Ammon's horn (tissue), 1 donor: ENCODE measurements at places on chromosomes 16 and 17.

DNA sequence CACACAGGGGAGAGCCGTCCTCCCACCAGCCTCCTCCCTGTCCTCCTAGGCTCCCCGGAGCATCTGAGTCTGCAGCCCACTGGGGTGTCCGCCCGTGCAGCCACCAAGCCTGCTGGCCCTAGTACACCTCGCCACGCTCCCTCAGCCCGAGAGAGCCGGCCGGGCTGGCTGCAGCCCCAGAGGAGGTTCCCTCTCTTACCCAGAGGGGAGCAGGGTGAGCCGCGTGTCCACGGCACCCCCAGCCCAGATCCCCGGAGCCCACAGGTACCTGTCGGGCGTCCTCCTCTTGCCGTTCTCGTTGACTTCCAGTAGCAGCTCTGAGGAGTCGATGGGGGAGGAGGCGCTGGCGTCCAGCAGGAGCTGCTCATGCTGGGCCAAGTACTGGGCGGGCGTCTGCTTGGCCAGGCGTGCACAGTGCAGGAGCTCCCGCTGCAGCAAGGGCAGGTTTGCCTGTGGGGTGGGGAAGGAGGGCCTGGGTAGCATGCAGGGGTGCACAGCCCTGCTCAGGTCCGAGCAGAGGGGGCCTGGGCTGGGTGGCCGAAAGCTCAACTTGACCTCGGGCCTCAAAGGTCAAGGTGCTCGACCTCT is 19.3 kb upstream of the PABPN1L start:
- DNase-seq = no peak

GRCh38 chr17:78111727-78112517 is 16.6 kb downstream of the TMC6 start:
- DNase-seq = no peak

- no peak for DNase-seq
These were observed 24.3 kb downstream of the G6PC3 start for GRCh38 chr17:44094701-44095387.

DNA sequence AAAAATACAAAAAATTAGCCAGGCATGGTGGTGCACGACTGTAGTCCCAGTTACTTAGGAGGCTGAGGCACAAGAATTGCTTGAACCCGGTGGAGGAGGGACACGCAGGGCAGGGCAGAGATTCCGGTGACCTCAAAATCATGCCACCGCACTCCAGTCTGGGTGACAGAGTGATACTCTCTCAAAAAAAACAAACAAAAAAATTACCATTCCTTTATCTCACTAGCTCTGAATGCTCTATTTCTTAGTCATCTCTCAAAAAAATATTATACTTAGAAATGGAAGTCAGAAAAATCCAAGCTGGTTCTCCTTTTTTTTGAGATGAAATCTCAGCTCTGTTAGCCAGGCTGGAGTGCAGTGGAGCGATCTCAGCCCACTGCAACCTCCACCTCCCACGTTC is 40.8 kb downstream of the SPOP start:
- DNase-seq = no peak

DNA sequence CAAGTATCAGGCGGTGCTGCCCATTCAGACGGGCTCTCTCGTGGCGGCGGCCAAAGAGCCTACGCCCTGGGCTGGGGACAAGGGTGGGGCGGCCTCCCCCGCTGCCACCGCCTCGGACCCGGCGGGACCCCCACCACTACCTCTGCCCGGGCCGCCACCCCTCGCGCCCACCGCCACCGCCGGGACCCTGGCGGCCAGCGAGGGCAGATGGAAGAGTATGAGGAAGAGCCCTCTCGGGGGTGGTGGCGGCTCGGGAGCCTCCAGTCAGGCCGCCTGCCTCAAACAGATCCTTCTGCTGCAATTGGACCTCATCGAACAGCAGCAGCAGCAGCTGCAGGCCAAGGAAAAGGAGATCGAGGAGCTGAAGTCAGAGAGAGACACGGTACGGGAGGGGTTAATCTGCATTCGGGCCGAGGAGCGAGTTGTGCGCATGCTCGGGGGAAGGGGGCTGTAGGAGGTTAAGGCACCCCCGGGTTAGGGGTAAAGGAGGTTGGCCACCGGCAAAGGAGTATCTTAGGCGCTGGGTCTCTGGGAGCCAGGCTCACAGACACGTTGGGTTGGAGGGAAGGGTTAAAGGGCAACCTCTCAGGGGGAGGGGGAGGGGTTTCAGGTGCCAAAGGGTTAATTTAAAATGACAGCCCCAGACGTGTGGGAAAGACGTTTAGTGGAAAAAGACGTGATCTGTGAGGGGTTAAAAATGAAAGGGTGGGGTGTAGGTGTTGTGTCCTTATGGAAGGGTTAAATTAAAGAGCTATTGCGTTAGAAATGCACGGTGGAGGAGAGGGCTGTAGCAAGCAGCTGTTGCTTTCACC is 1.4 kb downstream of the MSL1 start:
- no peak for DNase-seq

DNA sequence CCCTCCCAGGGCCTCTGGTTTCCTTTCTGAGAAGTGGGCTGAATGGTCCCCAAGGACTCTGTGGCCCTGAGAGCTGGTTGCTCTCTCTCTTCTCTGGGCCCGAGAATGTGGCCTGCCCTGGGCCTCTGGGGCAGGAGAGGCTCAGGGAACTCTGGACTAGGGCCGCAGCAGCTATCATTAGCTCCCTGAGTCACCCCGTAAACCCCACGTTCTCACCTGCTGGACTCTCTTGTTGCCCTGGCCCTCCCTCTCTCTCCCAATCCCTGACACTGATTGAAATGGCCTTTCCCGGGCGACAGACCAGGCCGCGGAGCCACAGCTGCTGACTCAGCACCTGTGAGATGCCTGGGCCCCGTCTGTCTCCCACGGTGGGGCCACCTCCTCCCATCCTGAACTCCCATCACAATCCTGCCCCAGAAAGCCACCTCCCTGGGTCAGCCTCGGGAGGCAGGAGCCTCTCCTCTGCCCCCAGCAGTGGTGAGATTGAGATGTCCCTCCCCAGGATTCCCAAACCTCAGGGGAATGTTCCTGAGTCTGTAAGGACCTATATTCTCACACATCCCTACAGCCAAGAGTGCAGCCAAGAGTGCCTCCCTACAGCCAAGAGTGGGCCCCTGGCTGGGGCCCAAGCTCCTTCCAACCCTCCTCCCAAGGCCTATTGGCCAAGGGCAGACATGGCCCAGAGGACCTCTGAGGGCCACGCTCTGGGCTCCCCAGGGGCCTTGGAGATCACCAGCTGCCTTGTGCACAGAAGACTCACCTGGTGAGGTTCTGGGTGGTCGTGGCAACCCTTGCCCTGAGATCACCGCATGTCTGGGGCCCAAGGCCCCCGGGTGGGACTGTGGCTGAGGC is 470 bp downstream of the TRPV3 start:
- no peak for DNase-seq

GRCh38 chr17:49484588-49484987 is 10.5 kb upstream of the NGFR start:
- DNase-seq = no peak

DNA sequence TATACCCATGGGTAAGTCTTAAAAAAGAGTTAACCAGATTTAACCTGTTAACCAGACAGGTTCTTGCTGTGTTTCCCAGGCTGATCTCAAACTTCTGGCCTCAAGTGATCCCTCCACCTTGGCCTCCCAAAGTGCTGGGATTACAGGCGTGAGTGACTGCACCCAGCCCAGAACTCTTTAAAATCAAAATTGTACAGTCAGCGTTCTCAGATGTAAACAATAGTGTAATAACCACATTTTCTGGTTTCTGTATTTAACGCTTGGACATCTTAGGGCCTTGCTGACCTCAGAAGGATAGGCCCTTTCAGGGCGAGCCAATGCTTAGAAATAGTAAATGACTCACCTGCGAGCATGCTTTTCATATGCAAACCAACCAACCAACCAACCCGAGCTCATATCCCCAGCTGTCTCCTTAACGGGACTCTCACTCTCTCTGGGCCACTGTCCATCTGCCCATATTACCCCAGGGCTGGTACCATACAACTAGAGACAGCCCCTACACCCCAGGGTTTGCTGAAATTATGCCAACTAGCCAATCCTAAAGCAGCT is 415.0 kb upstream of the XYLT1 start:
- no peak for DNase-seq

- DNase-seq = peak; percentile 17
These were observed 3.3 kb downstream of the SYNRG start for GRCh38 chr17:37605813-37606505.

DNA sequence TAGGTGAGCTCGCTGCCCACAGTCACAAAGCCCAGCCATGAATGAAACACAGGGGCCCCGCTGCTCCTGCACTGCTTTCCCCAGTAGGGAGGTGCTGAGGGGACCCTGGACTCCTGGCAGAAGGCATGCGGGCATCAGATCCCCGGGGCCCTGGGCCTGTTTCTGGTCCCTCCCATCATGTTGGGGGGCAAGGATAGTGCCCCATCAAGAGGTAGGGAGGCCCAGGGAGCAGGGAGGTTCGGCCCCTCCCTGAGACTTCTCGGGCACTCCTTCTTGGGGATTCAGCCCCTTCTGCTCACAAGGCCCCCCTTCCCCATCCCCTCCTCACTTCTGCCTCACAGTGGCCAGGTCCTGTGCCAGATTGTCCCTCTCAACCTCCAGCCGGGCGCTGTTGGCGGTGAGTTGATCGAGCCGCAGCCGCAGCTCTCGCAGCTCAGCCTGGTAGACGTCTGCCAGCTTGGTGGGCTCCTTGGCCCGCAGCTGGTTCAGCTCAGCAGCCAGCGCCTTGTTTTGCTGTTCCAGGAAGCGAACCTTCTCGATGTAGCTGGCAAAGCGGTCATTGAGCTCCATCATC is 515 bp downstream of the GFAP start:
- no peak for DNase-seq

- peak; percentile 99 for DNase-seq
These were observed at the start of gene ZNF500 for GRCh38 chr16:4766875-4767628. TSS of gene ZNF500 (minus strand) at chr16:4767162. CDS start at chr16:4765978, 1,184 bp downstream.

DNA sequence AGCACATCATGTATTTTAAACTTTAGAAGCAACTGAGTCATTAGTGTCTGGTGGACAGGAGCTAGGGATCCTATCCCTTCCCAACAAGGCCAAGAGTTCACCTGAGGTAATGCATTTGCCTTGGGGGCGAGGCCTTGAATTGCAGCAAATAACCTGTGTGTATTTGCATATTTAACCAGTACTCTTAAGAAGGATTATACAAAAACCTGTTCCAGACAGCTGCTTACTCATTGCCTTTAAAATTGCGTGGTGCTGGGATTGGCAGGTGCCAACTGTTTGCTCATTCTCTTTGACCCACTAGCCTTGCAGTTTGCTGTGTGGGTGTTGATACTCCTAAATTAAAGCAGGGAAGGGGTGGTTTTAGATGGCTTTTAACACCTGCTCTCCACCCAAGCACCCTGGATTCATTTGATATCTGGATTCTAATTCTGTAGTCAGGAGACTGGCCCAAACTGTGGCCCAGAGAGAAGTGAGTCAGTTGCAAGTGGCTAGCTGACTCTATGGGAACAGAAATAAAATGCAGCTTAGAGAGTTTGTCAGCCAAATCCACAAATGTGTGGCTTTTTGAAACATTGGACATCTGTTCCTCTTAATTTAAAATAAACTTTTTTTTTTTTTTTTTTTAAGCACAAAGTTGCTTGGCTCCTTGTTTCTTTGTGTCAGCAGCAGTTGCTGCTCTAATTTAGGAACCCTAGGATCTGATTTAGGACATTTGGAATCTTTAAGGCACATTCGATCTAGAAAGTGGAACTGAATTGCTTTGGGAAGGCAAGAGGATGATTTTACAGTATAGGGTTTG is 46.9 kb downstream of the TUBD1 start:
- peak; percentile 47 for DNase-seq

DNA sequence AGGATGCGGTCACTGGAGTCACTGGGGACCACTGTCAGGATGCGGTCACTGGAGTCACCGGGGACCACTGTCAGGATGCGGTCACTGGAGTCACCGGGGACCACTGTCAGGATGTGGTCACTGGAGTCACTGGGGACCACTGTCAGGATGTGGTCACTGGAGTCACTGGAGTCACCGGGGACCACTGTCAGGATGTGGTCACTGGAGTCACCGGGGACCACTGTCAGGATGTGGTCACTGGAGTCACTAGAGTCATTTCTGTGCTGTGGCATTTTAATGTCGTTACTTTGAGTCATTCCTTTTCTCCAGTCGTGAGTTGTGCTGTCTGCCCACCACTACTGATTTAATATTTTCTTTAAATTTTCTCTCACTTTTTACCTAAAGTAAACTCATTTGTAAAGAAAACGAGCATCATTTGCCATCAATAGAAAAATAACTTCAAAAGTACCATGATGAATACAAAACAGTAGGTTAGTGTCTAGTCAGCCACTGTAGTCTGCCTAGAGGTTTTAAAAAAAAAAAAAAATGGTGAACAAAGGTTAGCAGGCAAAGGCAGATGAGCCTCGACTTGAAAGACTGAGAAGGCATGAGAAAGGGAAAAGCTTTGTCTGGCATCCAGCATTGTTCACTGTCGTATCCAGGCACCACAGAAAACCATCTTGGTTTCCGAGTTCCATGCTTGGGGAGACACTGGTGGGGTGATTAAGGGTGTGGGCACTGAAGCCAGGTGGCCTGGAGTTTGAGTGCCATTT is 346.6 kb downstream of the SNX29 start:
- no peak for DNase-seq

- peak; percentile 56 for DNase-seq
These were observed 50.2 kb downstream of the NKD1 start for GRCh38 chr16:50598256-50598894.

DNA sequence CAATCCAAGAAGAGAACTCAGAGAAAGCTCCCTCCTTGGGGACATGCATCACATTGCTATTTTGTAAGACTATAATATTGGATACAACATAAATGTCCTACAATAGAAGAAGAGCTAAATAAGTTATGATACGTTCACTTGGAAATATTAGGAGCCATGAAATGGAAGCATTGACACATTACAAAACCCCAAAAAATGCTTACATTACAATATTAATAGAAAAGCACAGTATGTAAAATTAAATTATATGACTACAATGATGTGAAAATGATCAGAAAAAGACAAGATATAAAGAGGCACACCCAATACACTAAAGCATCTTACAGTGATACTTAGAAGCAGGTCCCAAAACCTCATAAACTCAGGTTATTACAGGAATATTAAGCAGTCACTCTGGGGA is 694.1 kb downstream of the TOX3 start:
- no peak for DNase-seq

DNA sequence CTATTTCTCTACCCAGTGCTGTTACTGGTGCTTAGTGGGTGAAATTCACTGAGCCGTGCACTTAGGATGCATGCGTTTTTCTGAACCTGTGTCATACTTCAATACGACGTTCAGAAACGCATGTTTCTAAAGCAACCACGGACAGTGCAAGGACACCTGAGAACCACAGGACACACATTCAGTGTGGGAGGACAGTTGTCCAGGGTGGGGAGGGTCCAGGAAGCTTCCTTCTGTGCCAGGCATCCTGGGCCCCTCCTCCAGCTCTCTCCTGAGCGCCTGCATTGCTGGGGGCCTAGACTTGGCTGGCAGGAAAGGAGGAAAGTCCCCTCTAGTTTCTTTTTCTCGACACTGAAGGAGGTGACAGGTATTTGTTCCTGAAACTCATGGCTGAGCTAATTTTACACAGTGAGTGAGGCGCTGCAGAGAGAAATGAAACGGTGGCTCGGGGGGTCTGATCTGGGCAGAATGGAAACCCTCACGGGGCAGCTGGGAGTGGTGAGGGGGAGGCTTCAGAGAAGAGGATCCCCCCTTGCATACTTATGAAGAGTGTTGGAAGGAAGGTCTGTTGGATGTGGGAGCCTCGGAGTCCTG is 89.9 kb downstream of the IRF8 start:
- DNase-seq = no peak
